ENCODE measurements at places on chromosomes 7 and 10. TPM values are rescaled to one million over a fixed set of nuclear protein-coding genes. Genes with fewer than 3 reads are reported as not detected.
A peak's percentile ranks its signal among the peaks of the same experiment; 100 is the strongest.

Gene CRCP
- total RNA-seq: 44.8 TPM

GRCh38 chr7:77727527-77727926 is 31.3 kb downstream of the RSBN1L start:
- DNase-seq: no peak
- H3K27ac ChIP-seq: peak overlapping the region; percentile 62
- no peaks in the 10 kb centered on the region for H3K27me3 ChIP-seq
- H3K4me3 ChIP-seq: no peak overlapping the region

DNA sequence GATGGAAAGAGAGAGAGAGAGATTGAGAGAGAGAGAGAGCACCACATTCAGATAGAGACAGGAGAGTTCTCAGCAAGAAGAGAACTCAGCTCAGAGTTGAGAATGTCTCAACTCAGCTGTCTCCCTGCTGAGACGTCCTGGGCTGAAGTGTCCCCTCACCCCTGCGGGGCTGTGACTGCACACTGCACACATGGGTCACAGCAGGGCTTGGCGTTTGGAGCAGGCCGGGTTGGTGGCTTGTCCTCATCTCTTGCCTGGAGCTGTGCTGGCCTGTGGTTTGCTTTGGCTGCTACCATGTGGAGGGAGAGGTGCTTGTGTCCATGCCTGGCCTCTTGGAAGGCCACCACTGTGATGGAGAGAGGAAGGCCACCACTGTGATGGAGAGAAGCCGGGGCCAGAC is 167.9 kb downstream of the RNF216 start:
- no peak overlapping the region for H3K27ac ChIP-seq
- no peaks in the 10 kb centered on the region for H3K36me3 ChIP-seq
- no peaks in the 10 kb centered on the region for H3K27me3 ChIP-seq
- DNase-seq: no peak

GRCh38 chr7:125573126-125573525 is 643.5 kb upstream of the POT1 start:
- H3K36me3 ChIP-seq: no peaks in the 10 kb centered on the region
- H3K27ac ChIP-seq: no peak overlapping the region
- no peaks in the 10 kb centered on the region for H3K27me3 ChIP-seq
- H3K4me1 ChIP-seq: no peaks in the 10 kb centered on the region

Data from esophagus squamous epithelium (tissue), 5 donors.